GM23248 (cell line): ENCODE measurements at places on chromosomes 1 and 21. TPM values are rescaled to one million over a fixed set of nuclear protein-coding genes. Genes with fewer than 3 reads are reported as not detected.
A peak's percentile ranks its signal among the peaks of the same experiment; 100 is the strongest.

GRCh38 chr1:232250838-232251237 is 379.1 kb downstream of the SIPA1L2 start:
- DNase-seq = no peak

GRCh38 chr1:162224267-162224666 is 152.4 kb downstream of the SPATA46 start:
- DNase-seq = no peak

DNA sequence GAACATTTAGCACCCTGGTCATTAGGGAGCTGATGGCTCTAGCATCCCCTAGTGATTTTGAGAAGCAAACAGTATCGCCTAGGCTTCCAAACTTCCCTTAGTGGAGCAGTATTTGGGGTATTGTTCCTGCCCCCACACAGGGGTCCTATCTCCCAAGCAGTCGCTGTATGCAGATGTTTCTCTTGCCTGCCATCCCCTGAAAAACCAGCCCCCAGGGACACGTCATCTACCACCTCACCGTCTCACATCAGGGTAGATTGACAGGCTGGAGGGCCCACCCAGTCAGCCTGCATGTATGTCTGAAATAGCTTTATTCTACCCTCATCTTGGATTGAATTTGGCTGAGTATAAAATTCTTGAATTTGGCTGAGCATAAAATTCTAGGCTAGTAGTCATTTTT is 33.9 kb downstream of the TENT5C start:
- DNase-seq = no peak

DNA sequence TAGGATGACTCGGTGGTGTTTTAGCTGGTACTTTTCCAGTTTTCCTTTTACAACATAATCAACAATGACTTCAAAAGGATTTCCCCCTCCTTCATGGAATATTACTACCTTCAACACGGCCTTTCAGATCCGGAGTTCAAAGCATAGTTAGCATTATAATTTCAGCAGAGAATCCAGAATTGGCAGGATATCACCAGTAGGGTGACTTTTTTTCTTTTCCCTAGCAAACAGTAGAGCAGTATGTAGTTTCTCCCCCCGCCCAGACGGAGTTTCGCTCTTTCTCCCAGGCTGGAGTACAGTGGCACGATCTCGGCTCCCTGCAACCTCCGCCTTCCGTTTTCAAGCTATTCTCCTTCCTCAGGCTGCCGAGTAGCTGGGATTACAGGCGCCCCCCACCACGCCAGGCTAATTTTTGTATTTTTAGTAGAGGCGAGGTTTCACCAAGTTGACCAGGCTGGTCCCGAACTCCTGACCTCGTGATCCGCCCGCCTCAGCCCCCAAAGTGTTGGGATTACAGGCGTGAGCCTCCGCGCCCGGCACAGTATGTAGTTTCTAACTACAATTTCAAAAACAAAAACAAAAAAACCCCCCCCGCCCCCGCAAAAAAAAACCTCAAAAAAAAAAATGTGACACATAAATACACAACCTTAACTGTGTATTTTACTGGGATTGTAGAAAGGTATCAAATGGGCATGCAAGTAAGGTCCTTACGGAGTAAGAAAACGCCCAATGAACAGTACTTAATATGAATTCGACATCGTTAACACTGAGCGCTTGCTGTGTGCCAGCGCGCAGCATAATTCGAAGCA is 1.5 kb upstream of the COX20 start:
- DNase-seq = peak; percentile 84

DNA sequence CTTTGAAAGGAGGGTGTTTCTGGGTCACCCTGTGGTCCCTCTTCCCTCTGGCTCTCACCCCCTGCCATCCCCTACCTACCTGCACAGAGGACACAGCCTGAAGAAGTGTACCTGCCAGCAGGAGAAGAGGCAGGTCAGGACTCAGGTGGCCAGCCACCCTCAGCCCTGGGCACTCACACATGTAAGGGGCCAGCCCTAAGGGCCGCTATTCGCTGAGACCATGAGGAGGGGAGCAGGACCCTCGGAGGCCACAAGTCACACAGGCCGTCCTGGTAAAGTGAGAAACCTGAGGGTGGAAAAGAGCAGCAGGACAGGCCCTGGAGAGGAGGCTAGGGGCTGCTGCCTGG is 1.2 kb downstream of the ZNF692 start:
- DNase-seq = no peak

- no peak for DNase-seq
Measured at GRCh38 chr1:80987824-80988223, 812.9 kb upstream of the ADGRL2 start.

DNA sequence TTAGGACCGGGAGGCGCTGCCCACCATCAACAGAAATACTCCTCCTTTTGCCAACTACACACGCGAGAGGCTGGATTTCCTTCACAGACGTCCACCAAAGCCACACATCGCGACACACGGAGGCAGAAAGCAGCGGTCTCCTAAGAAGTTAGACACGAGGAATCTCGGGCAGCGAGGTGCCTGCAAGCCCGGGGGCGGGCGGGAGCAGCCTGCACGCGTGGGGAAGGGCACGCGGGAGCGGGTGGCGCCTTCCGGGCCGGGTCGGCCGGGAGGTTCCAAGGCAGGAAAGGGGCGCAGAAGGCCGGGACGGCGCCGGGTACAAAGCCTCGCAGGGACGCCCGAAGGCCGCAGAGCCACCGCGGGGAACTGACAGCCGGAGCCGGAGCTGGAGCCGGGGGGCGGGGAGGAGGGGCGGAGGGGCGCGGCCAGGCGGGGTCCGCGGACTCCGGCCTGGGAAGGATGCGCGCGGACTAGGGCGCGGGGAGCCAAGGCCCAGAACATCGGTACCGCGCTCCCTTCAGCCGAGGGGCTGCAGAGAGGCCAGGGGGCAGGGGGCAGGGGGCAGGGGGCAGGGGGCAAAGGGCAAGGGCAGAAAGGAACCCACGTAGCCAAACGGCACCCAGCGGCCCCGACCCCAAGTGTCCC is 722 bp downstream of the NPHP4 start:
- peak; percentile 69 for DNase-seq

- peak; percentile 85 for DNase-seq
Measured at GRCh38 chr1:226108935-226109828, 46.7 kb downstream of the H3-3A start.

DNA sequence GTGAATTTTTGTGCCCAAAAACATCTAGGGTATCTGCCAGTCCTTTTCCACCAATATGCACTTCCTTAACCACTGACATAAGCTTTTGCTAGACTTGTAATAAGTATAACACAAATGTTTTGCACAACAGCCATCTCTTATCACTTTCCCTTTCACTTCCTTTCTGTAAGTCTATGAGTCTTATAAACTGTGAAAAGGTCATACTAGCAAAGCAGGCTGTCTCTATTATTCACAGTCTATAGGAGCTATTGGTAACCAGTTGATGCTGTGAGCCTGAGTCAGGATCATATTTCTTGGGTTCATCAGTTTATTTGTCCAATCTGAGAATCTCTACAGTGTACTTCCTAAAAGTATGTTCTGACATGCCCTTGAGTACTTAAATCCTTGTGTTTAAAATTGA is 172.6 kb downstream of the CHRM3 start:
- DNase-seq = no peak

DNA sequence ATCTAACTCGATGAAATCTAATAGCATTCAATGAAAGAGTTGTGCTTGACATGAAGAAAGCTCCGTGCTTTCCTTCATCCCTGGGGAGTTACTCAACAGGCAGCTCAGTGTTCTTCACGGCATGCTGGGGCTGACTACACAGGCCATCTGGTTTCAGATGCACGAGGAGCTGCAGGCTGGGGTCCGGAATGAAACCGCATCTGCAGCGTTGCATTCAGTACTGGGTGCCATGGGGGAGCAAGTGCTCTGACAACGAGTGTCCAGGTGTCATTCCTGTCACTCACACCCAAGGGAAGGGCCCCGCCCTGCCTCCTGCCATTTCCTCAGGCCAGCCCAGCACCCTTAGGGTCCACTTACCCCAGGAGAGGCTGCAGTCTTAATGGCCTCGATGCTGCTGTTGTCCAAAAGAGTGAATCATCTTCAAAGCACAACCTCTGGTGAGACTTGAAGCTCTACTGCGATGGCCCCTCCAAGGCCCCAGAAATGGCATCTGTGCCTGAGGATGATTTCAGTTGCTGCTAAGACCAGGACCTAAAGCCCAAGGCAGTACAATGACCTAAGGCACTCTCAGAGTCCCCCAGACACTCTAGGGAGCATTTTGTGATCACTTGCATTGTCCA is 61.4 kb downstream of the STUM start:
- DNase-seq = no peak

- DNase-seq = peak; percentile 56
Measured at GRCh38 chr1:24526940-24527542, 24.4 kb downstream of the RCAN3 start.

GRCh38 chr1:213829780-213830179 is 158.0 kb upstream of the PROX1 start:
- no peak for DNase-seq

Gene ANGPTL1
- 3.5 and 4.7 TPM in 2 replicates for total RNA-seq

Gene BRDT
- not detected in 2 replicates for total RNA-seq

Gene OR2T2
- not detected in 2 replicates for total RNA-seq

Gene ZMYND12
- 0.13 and 3.2 TPM in 2 replicates for total RNA-seq

Gene OR2T29
- not detected in 2 replicates for total RNA-seq

Gene AMY2A
- not detected in 2 replicates for total RNA-seq

Gene LEMD1
- not detected in 2 replicates for total RNA-seq

Gene CYP4X1
- total RNA-seq = not detected in 2 replicates
